ENCODE measurements at places on chromosomes 5 and 9.

DNA sequence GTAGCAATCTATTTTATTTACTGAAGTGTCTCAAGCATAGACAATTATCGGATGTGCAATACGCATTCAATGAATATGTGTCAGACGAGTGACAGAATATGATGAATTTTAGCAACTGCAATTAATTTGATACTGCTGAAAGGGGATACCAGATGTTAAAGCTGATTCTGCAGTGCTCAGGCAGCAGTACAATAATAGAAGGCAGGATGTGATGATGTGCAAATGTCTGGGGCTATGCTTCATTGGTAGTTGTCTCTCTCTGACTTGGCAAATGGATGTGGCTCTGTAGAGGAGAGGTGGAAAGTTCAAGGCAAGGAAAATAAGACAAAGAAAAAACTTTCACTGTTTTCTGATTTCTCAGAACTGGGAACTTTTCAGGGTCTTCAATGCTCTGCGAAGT is 721.2 kb downstream of the CDH18 start:
- DNase-seq, result no peak

GRCh38 chr5:87872986-87873385 is 395.7 kb downstream of the TMEM161B start:
- DNase-seq, result no peak

DNA sequence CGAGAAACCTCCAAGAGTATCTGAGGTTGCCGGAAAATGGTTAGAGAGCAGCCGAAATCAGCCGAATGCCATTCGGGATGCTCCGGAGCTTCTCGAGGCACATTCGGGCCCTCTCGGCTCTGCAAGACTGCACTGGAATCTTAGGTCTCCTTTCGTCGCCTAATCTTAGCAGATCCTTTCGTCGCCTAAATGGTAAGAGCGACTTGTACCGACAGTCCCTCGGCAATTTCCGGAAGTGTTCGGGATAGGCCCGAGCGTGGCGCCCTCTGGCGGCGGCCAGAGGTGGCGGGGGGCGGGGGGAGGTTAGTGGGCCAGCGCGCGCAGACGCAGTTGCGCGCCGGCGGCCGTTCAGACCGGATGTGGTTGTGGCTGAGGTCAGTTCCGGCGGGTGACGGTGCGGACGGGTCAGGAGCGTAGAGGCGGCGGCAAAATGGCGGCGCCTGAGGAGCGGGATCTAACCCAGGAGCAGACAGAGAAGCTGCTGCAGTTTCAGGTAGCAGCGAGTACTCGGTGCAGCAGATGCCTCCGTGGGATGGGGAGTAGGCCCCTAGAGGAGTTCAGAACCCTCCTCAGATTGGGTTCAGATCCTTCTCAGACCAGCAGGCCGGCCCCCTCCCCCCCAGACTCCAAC is at the start of gene FAF2:
Gene FAF2, plus strand, starts transcription at position 408 of the 631 bp plus-strand sequence. Its CDS starts 23 bp downstream, at position 431.
- peak; percentile 100 for DNase-seq

DNA sequence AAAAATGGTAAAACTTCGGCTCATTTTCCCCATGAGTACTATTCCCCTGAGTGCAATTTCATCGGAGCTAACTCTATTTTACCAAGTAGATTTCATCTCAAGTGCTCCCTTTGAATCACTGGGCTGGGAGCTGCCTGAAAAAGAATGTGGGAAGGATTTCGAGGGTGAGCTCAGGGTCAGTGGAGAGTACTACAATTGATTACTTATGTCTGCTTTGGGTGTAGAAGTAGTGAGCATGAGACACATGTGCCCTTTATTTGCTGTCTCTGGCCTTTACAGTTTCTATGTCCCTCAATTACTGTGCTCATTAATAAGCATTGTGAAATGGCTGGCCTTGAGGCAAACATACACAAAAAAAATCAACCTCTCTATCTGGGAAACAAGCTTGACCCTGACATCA is 172.7 kb upstream of the RFX3 start:
- DNase-seq, result no peak

DNA sequence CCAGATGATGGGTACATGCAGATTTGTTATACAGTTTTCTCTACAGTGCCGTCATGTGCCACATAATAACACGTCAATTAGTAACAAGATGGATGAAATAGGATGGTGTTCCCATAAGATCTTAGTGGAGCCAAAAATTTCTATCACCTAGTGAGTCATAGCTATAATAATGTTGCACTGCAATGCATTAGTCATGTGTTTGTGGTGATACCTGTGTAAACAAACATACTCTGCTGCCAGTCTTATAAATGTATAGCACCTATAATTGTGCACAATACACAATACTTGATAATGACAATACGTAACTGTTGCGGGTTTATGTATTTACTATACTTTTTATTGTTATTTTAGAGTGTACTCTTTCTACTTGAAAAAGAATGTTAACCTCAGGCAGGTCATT is 865.4 kb downstream of the MAT2B start:
- peak; percentile 73 for DNase-seq

DNA sequence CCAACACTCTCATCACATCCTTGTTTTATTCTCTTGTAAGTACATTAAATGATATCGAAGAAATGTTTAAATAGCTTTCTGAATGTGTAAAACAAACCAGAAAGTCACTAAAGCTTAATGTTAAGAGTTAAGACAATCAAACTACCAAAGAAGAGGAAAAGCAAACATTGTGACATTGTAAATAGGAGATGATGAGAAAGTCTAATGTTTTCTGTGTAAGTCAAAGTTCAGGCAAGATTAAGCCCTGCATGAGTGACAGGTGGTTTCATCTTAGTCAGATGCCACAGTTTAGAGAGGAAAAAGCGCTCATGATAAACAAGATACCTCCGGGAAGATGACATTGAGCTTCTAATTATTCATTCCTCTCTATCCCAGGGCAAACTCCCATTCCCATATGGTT is 50.9 kb upstream of the PHYKPL start:
- DNase-seq, result no peak

- peak; percentile 59 for DNase-seq
Measured at GRCh38 chr5:179699616-179700237, 960 bp downstream of the CANX start.

GRCh38 chr5:167226386-167226785 is 1065.1 kb upstream of the WWC1 start:
- DNase-seq, result no peak

- no peak for DNase-seq
Measured at GRCh38 chr9:70519912-70520724, 105.7 kb upstream of the KLF9 start.

DNA sequence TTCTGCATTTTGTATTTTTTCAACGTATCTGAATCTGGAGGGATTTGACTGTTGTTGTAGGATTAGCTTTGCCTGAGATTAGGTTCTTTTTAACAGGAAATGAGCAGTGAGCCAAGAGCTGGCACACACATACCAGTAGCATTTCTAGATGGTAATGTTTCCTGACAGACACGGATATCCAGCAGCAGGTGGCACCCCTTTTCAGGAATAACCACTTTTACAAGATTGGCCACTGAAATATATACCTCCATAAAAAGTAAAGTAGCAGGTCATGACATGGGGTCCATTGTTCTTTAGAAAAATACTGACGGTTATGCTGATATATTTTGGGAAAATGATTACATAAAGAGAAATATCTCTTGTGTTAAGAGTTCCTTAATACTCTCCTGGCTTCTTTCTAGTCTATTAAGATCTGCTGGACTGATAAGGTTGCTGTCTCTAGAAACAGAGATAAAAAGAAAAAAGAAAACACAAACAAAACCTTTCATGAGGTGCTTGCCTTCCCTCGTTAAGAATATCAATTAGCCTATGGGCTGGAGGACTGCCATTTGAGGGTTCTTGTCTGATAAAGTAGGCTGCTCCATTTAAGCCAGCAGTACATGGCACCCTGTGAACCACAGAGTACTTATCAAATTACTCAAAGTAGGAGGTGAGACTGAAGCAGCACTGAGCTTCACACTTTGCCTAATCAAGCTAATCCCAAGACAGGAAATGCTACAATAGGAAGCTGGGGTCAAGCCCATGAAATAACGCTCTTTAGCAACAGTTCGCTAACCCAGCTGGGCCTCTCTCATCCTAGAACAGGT is 101.6 kb upstream of the PCA3 start:
- no peak for DNase-seq

GRCh38 chr5:17891881-17892280 is 257.6 kb downstream of the TAF11L14 start:
- no peak for DNase-seq

GRCh38 chr5:17099946-17100345 is 117.5 kb upstream of the BASP1 start:
- no peak for DNase-seq

Data from MCF 10A (cell line).